ENCODE measurements at places on chromosomes 16 and 17. TPM values are rescaled to one million over a fixed set of nuclear protein-coding genes. Genes with fewer than 3 reads are reported as not detected.

Gene PAQR4
- polyA plus RNA-seq: 5.1 TPM

Gene MYH1
- not detected for polyA plus RNA-seq

Gene SLC5A2
- 2.8 TPM for polyA plus RNA-seq

Gene MYOCD
- 59.4 TPM for polyA plus RNA-seq

Gene TAC4
- not detected for polyA plus RNA-seq

Gene ACLY
- 51.7 TPM for polyA plus RNA-seq

Gene MYH11
- 5,010 TPM for polyA plus RNA-seq

Gene KRT33A
- not detected for polyA plus RNA-seq

Gene ATAD5
- polyA plus RNA-seq: 0.44 TPM

Gene SSTR5
- 0.20 TPM for polyA plus RNA-seq

Gene ZG16B
- polyA plus RNA-seq: 5.1 TPM

Gene BICDL2
- polyA plus RNA-seq: 8.3 TPM

Measured in urinary bladder (tissue), 4 donors.